NCI-H1436 treated with DMSO at 0.1 percent for 48 hours (cell line): ENCODE measurements at places on chromosomes 12 and 14.

- no peak for DNase-seq
Measured at GRCh38 chr14:51544471-51544870, 107.2 kb upstream of the FRMD6 start.

GRCh38 chr12:93019975-93020630, 91.0 kb upstream of the EEA1 start:
- no peak for DNase-seq

- no peak for DNase-seq
Measured at GRCh38 chr14:89252887-89253532, 164.0 kb downstream of the FOXN3 start.

GRCh38 chr12:80195074-80195726, 95.9 kb downstream of the OTOGL start:
- DNase-seq, result no peak

DNA sequence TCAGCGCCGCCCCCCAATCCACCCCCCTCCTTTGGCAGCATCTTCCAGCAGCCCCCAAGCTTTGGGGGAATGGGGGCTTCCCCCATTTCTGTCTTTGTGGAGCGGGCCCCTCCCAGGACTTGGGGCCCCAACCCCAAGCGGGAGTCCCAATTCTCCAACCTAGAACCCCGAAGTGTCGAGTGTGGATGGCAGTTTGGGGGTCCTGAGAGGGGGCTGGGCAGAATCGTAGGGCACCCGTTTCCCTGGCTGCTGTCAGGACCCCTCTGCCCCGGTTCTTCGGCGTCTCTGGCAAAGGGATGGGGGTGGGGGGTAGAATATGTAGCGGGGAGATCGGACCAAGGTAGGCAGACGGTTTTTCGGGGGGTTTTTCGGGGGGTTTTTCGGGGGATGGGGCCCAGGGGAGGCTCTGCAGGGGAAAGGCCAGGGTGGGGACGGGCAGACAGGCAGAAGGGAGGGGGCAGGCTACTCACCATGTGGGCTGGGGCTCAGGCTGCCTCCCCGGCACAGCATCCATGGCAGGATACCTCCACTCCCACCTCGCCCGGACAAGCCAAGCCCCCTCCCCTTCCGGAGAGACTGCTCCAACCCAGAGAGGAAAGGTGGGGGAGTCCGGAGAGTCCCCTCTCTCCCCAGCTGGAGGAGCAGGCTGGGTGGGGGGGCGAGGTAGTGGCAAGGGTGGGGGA, 739 bp downstream of the JPH4 start:
- no peak for DNase-seq

GRCh38 chr14:65972346-65972870, 513.8 kb upstream of the CCDC196 start:
- no peak for DNase-seq

- no peak for DNase-seq
Measured at GRCh38 chr14:56903304-56903969, 93.2 kb upstream of the OTX2 start.

GRCh38 chr12:66900616-66901015, 221.7 kb upstream of the GRIP1 start:
- DNase-seq, result no peak

DNA sequence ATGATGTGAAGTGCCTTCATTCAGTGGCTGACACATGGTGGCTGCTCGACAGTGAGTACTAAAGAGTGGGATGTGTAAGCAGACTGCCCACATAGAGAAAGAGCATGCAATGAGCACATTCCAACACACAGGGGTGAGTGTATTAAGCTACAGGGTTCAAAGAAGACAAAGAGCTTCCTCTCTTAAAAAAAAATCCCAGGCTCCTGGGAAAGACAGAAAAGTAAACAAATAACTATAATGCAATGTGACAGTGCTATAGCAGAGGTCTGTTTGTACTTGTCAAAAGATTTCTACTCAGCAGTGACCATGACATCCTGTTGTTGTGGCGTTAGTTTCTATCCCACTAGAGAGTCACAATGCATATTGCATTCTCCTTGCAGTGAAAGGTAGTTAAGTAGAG, 12.4 kb upstream of the PCNX1 start:
- DNase-seq, result no peak

- no peak for DNase-seq
Measured at GRCh38 chr12:13154831-13155230, 41.7 kb upstream of the EMP1 start.

- DNase-seq, result no peak
Measured at GRCh38 chr12:71551529-71551928, 111.9 kb downstream of the LGR5 start.

- no peak for DNase-seq
Measured at GRCh38 chr12:50918584-50919316, 33.6 kb upstream of the HIGD1C start.

DNA sequence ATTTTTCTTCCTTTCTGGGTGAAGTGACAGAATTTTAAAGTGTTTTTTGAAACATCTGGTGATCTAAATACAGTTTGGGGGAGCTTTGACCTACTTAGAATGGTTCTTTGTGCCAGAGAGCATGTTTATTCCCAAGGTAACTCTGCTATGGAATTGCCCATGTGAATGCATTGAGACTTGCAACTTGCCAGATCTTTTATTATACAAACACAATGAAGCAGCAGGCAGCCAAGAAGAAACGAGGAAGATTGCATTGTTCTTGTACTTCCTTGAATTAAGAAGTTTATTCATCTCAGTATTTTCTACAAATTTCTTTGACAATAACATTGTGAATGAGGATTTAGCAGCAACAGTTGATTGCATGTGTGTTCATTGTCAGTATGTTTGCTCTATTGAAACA, 55.5 kb downstream of the FGD4 start:
- DNase-seq, result no peak

- DNase-seq, result no peak
Measured at GRCh38 chr14:22626590-22626989, 17.6 kb downstream of the OR6J1 start.

- no peak for DNase-seq
Measured at GRCh38 chr12:70110085-70110484, 133.1 kb upstream of the CNOT2 start.

DNA sequence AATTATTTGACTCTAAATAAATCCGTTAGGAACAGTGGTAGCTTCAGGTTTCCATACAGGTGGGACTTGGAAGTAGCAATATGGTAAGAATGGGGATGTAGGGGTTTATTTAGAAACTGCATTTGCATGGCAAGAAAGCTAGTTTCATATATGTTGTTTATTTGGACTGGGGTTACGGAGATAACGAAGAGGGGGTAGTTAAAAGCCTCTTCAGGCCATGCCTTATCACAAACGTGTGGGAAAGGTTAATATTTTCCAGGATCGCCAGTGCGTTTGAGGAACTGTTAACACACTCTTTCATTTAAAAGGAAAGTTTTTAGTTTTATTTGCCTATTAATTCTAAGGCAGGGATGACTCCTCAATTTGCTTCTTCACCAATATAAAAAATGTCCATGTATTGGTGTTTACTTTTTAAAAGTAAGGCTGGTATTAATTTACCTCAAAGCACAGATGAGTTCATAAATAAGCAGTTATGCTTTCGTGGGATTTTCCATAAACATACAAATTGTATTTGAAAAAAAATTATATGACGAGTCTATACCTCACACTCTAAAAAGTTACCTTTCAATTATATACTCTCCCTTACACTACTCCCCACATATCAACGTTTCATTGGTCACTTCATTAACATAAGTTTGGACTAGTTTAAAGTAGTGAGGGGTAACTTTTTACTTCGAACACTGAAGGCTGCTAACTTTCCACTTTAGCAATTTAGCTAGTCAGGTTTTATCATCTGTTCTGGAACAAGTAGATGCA, 814 bp downstream of the RAB2B start:
- DNase-seq, result no peak

- DNase-seq, result no peak
Measured at GRCh38 chr14:89912667-89913211, 41.8 kb downstream of the EFCAB11 start.

GRCh38 chr12:66159123-66159522, 10.7 kb downstream of the TMBIM4 start:
- no peak for DNase-seq

GRCh38 chr12:91058786-91059185, 962 bp upstream of the KERA start:
- no peak for DNase-seq

- no peak for DNase-seq
Measured at GRCh38 chr12:103814436-103814835, 26.6 kb downstream of the NT5DC3 start.

DNA sequence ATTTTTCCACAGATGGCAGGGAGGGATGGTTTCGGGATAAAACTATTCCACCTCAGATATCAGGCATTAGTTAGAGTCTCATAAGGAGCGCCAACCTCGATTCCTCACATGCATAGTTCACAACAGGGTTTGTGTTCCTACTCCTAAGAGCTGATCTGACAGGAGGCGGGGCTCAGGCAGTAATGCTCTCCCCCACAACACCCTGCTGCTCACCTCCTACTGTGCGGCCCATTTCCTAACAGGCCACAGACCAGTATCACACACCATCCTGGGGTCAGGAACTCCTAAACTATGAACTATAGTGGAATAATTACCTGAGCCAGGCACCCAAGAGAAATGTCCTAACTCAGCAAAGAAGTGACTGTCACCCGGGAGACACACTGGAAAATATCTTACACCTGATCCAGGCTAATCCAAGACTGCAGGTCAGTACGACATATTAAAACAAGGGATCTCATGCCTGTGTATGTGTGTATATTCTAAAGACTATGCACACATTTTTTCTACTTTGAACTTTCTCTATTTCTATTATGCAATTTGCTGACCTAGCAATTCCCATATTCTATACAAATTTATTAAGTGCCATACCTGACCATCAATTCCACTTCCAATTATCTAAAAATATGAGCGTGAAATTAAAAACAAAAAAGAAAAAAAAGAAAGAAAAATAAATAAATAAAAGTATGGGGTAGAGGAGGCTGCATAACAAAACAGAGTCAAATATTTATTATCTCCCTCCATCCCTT, 4.7 kb downstream of the NAA25 start:
- no peak for DNase-seq

DNA sequence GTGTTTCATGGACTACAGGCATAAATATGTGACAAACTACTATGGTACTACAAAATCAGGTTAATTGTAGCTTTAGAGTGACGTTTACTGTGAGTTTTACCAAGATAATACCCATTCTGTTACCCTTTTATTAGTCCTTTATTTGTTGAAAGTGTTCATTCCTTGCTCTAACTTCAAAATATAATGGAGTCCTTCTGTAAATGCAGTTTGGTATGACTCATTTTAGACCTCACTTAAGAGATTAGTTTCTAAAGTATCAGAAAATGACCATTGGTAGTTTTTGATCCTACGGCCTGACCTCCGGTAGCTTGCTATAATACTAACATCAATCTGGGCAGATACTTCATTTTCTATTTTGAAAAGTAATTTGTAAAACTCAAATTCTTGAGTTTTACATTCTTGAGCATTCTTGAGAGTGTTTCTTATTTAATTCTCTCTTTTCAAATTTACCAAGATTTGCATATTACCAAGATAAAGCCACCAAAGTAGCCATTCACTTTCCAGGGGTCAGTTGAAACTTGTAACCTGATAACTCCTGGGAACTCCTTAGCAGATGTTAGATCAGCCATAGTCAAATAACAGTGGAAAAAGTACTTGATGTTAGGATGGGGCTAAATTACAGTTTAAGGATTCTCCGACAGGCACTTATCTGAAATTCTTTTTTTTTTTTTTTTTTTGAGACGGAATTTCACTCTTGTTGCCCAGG, 4.2 kb downstream of the HSPA2 start:
- no peak for DNase-seq

DNA sequence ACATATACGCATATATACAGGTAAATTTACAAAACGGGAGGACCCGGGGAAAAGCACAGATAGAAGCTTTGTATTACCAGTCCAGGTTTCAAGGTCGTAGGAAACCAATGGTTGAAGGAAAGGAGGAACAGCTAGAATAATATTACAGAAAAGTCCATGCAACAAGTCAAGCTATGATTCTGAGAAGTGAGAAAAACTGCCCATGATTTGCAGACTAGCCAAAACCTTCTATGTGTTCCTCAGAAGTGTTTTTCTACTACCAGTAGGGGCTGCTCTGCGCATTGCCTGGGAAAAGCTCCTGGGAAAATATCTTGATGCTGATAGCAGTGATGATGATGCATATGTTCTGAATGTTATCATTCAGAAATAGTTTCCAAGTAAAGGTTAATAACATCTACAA, 2.2 kb downstream of the PDZRN4 start:
- DNase-seq, result no peak

GRCh38 chr14:62289471-62289870, 527.3 kb downstream of the SNAPC1 start:
- DNase-seq, result no peak

DNA sequence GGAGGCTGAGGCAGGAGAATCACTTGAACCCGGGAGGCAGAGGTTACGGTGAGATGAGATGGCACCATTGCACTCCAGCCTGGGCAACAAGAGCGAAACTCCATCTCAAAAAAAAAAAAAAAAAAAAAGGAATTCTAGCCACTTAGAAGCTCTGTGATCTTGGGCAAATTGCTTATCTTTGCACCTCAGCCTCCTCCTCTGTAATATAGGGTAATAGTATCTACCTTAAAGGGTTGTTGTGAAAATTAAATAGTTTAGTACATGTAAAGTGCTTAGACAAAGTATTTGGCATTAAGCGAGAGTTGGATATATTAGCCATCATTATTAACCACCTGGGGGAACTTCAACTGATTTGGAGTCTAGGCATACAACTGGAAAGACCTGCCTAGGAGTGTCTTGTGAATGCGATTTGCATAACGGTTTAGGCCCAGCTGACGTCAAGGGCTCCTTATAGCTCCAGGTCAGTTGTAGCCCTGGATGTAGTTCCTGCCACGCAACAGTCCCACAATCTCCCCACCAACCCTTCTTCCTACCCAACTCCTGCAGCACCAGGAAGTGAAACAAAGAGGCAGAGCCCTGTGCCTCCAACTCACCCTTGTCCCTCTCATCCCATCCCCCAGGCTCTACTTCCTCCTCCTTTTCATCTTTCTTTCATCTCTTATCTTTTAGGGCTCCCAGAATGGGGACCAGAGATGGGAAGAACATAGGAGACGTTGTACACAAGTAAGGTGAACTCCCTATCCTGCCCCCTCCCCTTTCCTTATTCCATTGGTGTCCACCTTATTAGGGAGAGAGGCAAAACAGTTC, 2.1 kb upstream of the IL23A start:
- no peak for DNase-seq

- no peak for DNase-seq
Measured at GRCh38 chr12:95480230-95480629, 6.3 kb downstream of the METAP2 start.

GRCh38 chr12:43022838-43023237, 433.3 kb upstream of the PRICKLE1 start:
- no peak for DNase-seq
